ENCODE measurements at places on chromosomes 7 and 10. TPM values are rescaled to one million over a fixed set of nuclear protein-coding genes. Genes with fewer than 3 reads are reported as not detected.

Gene CABCOCO1
- 4.0 TPM for total RNA-seq

Gene GBX1
- not detected for total RNA-seq

Gene ELFN1
- total RNA-seq: 39.0 TPM

Gene LIPJ
- not detected for total RNA-seq

Gene NPFFR1
- 0.05 TPM for total RNA-seq

Gene HTR5A
- not detected for total RNA-seq

Gene INPP5F
- 26.7 TPM for total RNA-seq

Gene ZNF438
- 2.0 TPM for total RNA-seq

Gene PDAP1
- total RNA-seq: 147 TPM

Gene TFPI2
- total RNA-seq: 2.9 TPM

Gene PWWP2B
- total RNA-seq: 51.6 TPM

Gene TAS2R41
- total RNA-seq: not detected

Gene HPSE2
- total RNA-seq: not detected

Gene ZNF804B
- total RNA-seq: not detected

Gene RAPGEF5
- total RNA-seq: 1.4 TPM

Gene VSTM2A
- not detected for total RNA-seq

Gene UCMA
- not detected for total RNA-seq

Gene BNIP3
- total RNA-seq: 67.8 TPM

Gene PTPRN2
- 1.1 TPM for total RNA-seq

Gene SH2D4B
- 0.10 TPM for total RNA-seq

Gene CDHR3
- total RNA-seq: 6.5 TPM

Gene REPIN1
- total RNA-seq: 209 TPM

Gene MARCHF5
- 66.2 TPM for total RNA-seq

Gene LDB3
- total RNA-seq: 0.15 TPM

Gene ASAH2
- total RNA-seq: 6.5 TPM

Gene GHITM
- 188 TPM for total RNA-seq

Gene PDK4
- total RNA-seq: 1.4 TPM

Gene ADCY1
- total RNA-seq: 2.1 TPM

Gene HOXA9
- total RNA-seq: not detected

Gene GPR26
- total RNA-seq: not detected

Gene NME8
- total RNA-seq: not detected

Gene DNAJC2
- 56.1 TPM for total RNA-seq

Gene CAV2
- total RNA-seq: 217 TPM

Gene CSGALNACT2
- total RNA-seq: 22.3 TPM
